Esophagus squamous epithelium (tissue), 5 donors: ENCODE measurements at places on chromosomes 7 and 10. TPM values are rescaled to one million over a fixed set of nuclear protein-coding genes. Genes with fewer than 3 reads are reported as not detected.

- DNase-seq, result no peak
- H3K4me3 ChIP-seq, result no peak overlapping the region
- no peaks in the 10 kb centered on the region for H3K27me3 ChIP-seq
- peaks cover 7% of the 10 kb centered on the region for H3K4me1 ChIP-seq
- H3K27ac ChIP-seq, result no peak overlapping the region
- H3K36me3 ChIP-seq, result no peaks in the 10 kb centered on the region
Observed at GRCh38 chr10:71613877-71614276, 105.7 kb downstream of the C10orf105 start.

- H3K36me3 ChIP-seq, result no peaks in the 10 kb centered on the region
- no peak for DNase-seq
- no peaks in the 10 kb centered on the region for H3K27me3 ChIP-seq
- H3K4me3 ChIP-seq, result no peak overlapping the region
- no peak overlapping the region for H3K27ac ChIP-seq
- no peaks in the 10 kb centered on the region for H3K4me1 ChIP-seq
Observed at GRCh38 chr10:4301291-4302045, 516.5 kb upstream of the KLF6 start.

DNA sequence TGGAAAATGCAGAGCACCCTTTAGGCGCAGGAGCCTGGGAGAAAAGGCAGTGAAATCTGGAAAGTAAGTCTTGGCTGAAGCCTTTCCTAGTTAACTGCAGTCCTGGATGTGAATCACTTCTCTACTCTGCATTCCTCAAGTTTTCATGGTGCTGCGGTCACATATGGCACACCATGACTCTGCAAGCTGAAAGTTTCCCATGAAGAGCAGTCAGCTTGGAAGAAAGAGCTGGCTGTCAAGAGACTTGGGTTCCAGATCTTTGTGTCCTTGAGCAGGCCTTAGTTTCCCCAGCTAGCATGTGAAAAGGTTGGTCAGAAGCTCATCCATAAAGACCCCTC is 548.3 kb downstream of the SORCS3 start:
- no peak overlapping the region for H3K27ac ChIP-seq
- no peaks in the 10 kb centered on the region for H3K4me1 ChIP-seq
- DNase-seq, result no peak
- H3K27me3 ChIP-seq, result no peaks in the 10 kb centered on the region

GRCh38 chr10:123995461-123996131 is 97.8 kb downstream of the CHST15 start:
- DNase-seq, result no peak
- peak overlapping the region; percentile 70 for H3K27ac ChIP-seq
- no peak overlapping the region for H3K4me3 ChIP-seq
- H3K4me1 ChIP-seq, result peaks cover 42% of the 10 kb centered on the region

Gene TMEM236
- total RNA-seq, result 0.18 TPM

DNA sequence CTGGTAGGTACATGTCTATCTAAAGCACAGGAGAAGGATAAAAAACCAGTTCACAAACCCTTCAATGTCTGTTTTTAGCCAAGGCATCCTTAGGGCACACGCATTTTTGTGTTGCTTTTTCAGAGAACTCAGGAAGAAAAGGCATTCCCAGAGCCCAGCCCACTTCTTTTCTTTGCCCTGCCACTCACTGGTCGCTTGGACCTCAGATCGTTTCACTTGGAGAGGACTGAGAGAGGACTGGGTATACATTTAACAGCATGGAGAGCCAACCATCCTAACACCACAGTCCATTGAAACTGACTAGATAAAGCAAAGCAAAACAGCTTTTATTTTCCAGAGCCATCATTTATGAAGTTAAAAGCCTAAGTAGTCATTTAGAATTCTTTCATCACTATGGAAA is 194.2 kb downstream of the CAMK1D start:
- no peaks in the 10 kb centered on the region for H3K27me3 ChIP-seq
- H3K4me3 ChIP-seq, result no peak overlapping the region
- H3K27ac ChIP-seq, result no peak overlapping the region
- no peak for DNase-seq
- no peaks in the 10 kb centered on the region for H3K36me3 ChIP-seq

DNA sequence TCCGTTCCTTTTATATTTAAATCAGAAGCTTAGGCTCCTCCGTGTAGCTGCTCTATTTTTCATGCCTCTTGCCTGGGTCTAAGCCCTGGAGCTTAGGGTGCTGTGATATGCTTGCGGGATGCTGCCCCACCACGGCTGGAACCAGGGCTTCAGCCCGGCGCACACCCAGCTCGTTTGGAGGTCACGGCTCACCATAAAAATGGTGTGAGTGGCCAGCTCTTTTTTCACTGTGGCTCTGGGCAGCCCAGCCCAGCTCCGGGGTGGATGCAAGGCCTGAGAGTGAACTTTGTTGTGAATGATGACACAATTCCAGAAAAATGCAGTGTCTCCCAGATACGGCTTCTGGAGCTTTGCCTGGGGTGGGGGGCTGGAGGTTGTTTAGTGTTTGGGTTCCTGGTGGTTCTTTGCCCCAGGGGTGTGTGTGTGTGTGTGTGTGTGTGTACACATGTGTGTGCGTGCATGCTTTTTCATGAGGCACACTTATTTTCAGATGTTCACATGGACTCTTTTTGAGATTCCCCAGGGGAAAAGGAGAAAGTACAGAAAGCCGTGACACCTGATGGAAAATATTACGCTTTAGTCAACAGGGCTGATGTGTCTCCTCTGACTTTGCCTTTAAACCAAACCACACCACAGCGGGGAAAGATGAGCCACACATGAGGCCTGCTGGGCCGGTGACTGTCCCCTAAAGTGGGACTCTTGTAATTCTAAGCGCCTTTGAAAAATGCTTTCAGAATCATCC is 46.2 kb downstream of the GRK5 start:
- H3K27me3 ChIP-seq, result no peaks in the 10 kb centered on the region
- DNase-seq, result no peak
- H3K4me1 ChIP-seq, result no peaks in the 10 kb centered on the region
- no peaks in the 10 kb centered on the region for H3K36me3 ChIP-seq
- peak overlapping the region; percentile 81 for H3K27ac ChIP-seq
- no peak overlapping the region for H3K4me3 ChIP-seq

- H3K36me3 ChIP-seq, result no peaks in the 10 kb centered on the region
- no peak overlapping the region for H3K27ac ChIP-seq
- no peak for DNase-seq
- H3K27me3 ChIP-seq, result no peaks in the 10 kb centered on the region
Observed at GRCh38 chr7:120218712-120219111, 54.3 kb upstream of the KCND2 start.

Gene NXPH1
- total RNA-seq, result not detected

Gene CD36
- 17.9 TPM for total RNA-seq

Gene RSPH10B2
- not detected for total RNA-seq

Gene ANK3
- 40.8 TPM for total RNA-seq

Gene KLF14
- total RNA-seq, result under 0.01 TPM

GRCh38 chr10:12704488-12704887 is 297.0 kb downstream of the CCDC3 start:
- no peaks in the 10 kb centered on the region for H3K36me3 ChIP-seq
- no peaks in the 10 kb centered on the region for H3K27me3 ChIP-seq
- H3K27ac ChIP-seq, result peak overlapping the region; percentile 82
- peaks cover 40% of the 10 kb centered on the region for H3K4me1 ChIP-seq
- no peak for DNase-seq

Gene VAX1
- total RNA-seq, result not detected

GRCh38 chr7:138374119-138374693 is 85.9 kb upstream of the TRIM24 start:
- H3K27ac ChIP-seq, result no peak overlapping the region
- no peaks in the 10 kb centered on the region for H3K36me3 ChIP-seq
- no peaks in the 10 kb centered on the region for H3K4me1 ChIP-seq

GRCh38 chr10:75281974-75282373 is 46.2 kb upstream of the COMTD1 start:
- no peak for DNase-seq
- H3K4me1 ChIP-seq, result peaks cover 29% of the 10 kb centered on the region
- no peaks in the 10 kb centered on the region for H3K27me3 ChIP-seq
- H3K27ac ChIP-seq, result peak overlapping the region; percentile 90
- no peaks in the 10 kb centered on the region for H3K36me3 ChIP-seq
- no peak overlapping the region for H3K4me3 ChIP-seq

- no peaks in the 10 kb centered on the region for H3K27me3 ChIP-seq
- H3K27ac ChIP-seq, result peak overlapping the region; percentile 52
- H3K4me1 ChIP-seq, result peaks cover 45% of the 10 kb centered on the region
- no peaks in the 10 kb centered on the region for H3K36me3 ChIP-seq
- no peak for DNase-seq
Observed at GRCh38 chr10:50561266-50561665, 62.5 kb downstream of the SGMS1 start.

Gene TRIL
- total RNA-seq, result 1.7 TPM

Gene FUOM
- 8.3 TPM for total RNA-seq

DNA sequence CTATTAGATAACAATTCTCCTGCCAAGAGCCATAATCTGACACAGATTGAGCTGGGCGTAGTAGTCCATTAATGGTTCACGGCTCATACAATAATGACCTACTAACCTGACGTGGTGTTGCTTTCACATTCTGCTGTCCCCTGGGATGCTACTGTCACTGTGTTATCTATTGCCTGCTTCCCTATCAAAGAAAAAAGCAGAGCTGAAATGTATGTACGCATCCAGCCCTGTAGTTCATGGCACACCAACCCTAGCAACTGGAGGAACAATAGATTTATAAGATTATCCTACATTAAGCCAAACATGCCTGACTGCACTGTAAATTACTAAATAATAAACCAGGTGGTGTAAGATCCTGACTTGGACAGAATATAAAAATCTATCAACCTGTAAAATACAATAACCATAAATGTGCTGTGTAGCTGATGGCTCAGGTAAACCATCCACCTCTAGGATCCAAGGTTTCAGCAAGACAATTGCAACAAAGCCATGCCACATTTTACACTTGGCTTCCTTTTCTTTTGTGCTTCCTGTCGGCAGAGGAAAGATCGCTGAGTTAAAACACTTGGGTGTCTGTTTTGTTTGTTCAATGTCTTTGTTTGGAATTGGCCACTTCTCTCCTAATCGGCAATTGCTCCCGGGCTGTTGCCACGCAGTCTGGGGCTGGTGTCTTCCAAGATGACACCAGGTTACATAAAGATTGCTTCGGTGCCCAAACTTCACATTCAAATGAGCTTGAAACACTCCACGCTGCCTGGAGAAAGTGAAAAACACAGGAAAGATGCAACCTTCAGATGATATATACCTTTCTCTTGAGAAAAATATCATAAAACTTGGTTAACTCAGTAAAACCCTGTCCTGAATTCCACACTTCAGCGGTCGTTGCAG is 143.9 kb upstream of the MGMT start:
- no peak for DNase-seq
- H3K27ac ChIP-seq, result no peak overlapping the region
- H3K27me3 ChIP-seq, result no peaks in the 10 kb centered on the region
- H3K36me3 ChIP-seq, result no peaks in the 10 kb centered on the region
- H3K4me1 ChIP-seq, result no peaks in the 10 kb centered on the region

- no peaks in the 10 kb centered on the region for H3K27me3 ChIP-seq
- no peak overlapping the region for H3K27ac ChIP-seq
- DNase-seq, result no peak
- H3K4me1 ChIP-seq, result no peaks in the 10 kb centered on the region
- no peaks in the 10 kb centered on the region for H3K36me3 ChIP-seq
Observed at GRCh38 chr7:119861385-119861784, 411.6 kb upstream of the KCND2 start.

DNA sequence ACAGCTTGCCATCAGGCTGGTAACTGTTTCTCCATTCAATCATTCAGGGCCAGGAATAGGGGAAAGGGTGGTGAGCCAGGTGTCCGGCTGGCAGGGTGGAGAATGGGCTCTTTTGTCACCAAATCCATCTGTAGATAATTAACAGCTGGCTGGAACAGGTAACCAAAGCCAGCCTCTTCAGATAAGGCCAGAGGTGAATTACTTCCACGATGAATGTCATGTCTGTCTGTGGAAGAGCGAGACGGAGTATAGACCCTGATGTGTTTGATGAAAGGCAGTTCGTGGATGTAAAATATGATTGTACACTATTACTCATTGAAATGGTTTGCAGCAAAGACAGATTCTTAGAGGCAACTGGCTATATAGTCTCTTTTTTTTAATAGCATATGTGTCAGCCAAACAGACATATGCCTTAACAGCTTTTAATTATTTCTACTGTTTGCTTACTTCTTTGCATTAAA is 149.8 kb downstream of the KLF6 start:
- peak overlapping the region; percentile 80 for H3K27ac ChIP-seq
- no peak overlapping the region for H3K4me3 ChIP-seq
- no peak for DNase-seq

GRCh38 chr7:155665957-155666287 is 21.5 kb downstream of the RBM33 start:
- no peak overlapping the region for H3K27ac ChIP-seq
- no peak overlapping the region for H3K4me3 ChIP-seq
- peaks cover 46% of the 10 kb centered on the region for H3K4me1 ChIP-seq
- no peaks in the 10 kb centered on the region for H3K27me3 ChIP-seq
- DNase-seq, result no peak

Gene CPEB3
- 5.5 TPM for total RNA-seq

Gene TMEM26
- total RNA-seq, result not detected

GRCh38 chr7:88664630-88665233 is 94.8 kb upstream of the ZNF804B start:
- no peak overlapping the region for H3K4me3 ChIP-seq
- no peaks in the 10 kb centered on the region for H3K27me3 ChIP-seq
- no peaks in the 10 kb centered on the region for H3K4me1 ChIP-seq
- no peaks in the 10 kb centered on the region for H3K36me3 ChIP-seq
- H3K27ac ChIP-seq, result no peak overlapping the region

DNA sequence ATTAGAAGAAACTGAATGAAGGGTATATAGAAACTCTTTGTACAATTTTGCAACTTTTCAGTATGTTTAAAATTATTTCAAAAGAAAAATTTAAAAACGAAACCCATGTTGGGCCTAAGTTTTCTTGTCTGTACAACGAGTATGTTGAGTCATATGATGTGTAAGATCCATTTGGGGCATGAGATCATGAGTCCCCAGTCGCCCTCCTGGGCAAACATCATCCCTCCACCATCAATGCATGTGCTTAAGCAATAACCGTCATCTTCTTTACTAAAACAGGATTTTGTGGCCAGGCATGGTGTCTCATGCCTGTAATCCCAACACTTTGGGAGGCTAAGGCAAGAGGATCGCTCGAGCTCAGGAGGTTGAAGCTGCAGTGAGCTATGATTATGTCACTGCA is 54.2 kb upstream of the CDCA7L start:
- H3K27me3 ChIP-seq, result no peaks in the 10 kb centered on the region
- no peak overlapping the region for H3K27ac ChIP-seq
- DNase-seq, result no peak

- peaks cover 17% of the 10 kb centered on the region for H3K4me1 ChIP-seq
- peak overlapping the region; percentile 62 for H3K4me3 ChIP-seq
- no peak for DNase-seq
Observed at GRCh38 chr7:44796034-44796503, 412 bp upstream of the PPIA start.

- peaks cover 1% of the 10 kb centered on the region for H3K27me3 ChIP-seq
- H3K27ac ChIP-seq, result no peak overlapping the region
- H3K4me3 ChIP-seq, result no peak overlapping the region
- H3K36me3 ChIP-seq, result no peaks in the 10 kb centered on the region
- DNase-seq, result no peak
- H3K4me1 ChIP-seq, result no peaks in the 10 kb centered on the region
Observed at GRCh38 chr7:39811161-39811614, 138.9 kb upstream of the CDK13 start.

GRCh38 chr10:35533565-35533964 is 71.6 kb upstream of the GJD4 start:
- H3K27ac ChIP-seq, result no peak overlapping the region
- peaks cover 88% of the 10 kb centered on the region for H3K36me3 ChIP-seq
- H3K27me3 ChIP-seq, result no peaks in the 10 kb centered on the region
- no peak overlapping the region for H3K4me3 ChIP-seq
- H3K4me1 ChIP-seq, result no peaks in the 10 kb centered on the region
